ENCODE measurements at places on chromosomes 7 and 10.

GRCh38 chr10:7988989-7989388 is 65.5 kb upstream of the GATA3 start:
- DNase-seq = no peak

DNA sequence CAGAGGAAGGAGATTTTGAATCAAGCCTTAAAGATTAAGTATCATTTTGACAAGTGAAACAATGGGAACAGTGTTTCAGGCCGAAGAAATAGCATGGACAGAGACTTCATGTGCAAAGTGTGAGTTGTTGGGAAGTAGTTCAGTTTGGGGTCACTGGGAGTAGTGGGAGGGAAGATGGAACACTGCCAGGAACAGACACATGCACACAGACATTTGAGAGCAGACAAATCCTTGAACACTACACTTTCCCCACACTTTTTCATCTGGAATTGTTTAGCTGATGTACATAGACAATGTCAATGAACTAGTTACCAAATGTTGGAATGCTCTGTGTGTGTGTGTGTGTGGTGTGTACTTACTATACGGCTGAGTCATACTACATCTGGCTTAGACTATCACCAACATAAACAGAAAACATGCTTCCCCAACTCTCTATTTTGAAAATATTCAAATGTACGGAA is 52.4 kb upstream of the LRRC17 start:
- no peak for DNase-seq

GRCh38 chr7:130529417-130529816 is 37.5 kb downstream of the MEST start:
- no peak for DNase-seq

DNA sequence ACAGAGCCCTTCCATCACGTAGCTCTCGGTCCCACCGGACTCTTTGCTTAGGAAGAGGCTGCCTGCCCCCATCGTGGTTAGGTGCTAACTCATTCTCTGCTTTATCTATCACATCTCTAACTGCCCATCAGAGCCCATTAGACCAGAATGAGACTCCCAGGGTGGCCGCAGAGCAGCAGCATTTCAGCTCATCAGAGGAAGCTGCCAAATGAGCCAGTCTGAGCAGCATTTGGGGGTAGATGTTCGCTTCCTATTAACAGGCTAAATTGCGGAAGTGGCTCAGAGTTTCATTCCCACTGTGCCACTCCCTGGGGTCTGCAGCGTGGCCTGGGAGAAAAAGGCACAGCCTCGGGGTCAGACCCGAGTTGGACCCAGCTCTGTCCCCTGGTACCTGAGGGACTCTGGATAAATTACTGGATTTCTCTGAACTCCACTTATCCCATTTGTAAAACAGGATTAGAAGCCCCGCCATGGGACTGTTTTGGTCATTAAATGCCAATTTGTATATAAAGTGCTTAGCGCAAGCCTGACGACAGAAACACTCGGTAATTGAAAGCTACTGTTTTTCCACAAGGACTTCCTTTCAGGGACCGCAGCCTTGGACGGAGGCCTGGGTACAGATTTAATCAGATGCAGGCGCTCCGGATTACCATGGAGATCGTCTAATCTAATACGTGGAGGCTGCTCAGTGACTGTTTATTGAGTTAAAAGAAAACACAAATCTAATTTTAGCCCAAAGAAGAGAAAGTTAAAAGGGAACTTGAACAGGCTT is 73.8 kb upstream of the PRLHR start:
- DNase-seq = no peak

GRCh38 chr7:94266238-94266644 is 128.5 kb upstream of the COL1A2 start:
- DNase-seq = no peak

DNA sequence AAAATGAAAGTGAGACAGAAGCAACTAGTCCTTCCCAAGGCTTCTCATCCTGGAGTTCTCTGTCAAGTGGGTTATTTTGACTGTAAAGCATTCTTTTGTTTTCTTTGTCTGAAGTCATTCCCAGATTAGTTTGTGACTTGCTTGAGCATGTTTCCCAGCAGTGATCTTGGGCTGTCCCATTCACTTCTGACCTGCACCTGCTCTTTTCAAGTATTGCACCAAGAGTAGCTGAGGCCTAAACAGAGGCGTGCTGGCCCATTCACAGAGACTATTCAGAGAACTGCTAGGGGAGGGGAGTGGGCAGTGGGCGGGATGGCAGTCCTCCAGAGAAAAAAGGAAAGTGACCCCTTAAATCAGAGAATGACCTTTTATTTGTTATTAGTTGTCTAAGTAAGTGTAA is 61.3 kb downstream of the CACNA2D1 start:
- no peak for DNase-seq

- no peak for DNase-seq
These were observed 194.9 kb downstream of the ETV1 start for GRCh38 chr7:13794581-13794980.

GRCh38 chr10:96648297-96648696 is 61.5 kb upstream of the TM9SF3 start:
- no peak for DNase-seq

DNA sequence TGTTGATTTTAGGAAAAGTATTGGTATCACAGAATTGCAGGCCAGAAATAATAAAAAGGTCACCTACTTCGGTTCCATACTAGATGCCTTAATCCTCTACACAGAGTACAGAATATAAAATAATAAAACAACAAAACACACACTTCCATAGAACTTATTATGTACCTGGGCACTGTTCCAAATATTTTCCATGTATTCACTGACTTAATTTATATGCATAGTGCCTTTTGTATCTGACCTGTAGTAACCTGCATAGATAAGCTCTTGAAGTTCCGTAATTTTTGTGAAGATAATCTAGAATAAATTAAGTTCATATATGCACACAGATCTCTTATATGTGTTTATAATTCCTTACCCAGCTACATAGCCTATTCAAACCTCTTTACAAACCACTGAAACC is 78.3 kb downstream of the RAPGEF5 start:
- no peak for DNase-seq

- DNase-seq = no peak
These were observed 133.1 kb downstream of the ADARB2 start for GRCh38 chr10:1604246-1604645.

- DNase-seq = no peak
These were observed 363.2 kb downstream of the REEP3 start for GRCh38 chr10:63884426-63884825.

DNA sequence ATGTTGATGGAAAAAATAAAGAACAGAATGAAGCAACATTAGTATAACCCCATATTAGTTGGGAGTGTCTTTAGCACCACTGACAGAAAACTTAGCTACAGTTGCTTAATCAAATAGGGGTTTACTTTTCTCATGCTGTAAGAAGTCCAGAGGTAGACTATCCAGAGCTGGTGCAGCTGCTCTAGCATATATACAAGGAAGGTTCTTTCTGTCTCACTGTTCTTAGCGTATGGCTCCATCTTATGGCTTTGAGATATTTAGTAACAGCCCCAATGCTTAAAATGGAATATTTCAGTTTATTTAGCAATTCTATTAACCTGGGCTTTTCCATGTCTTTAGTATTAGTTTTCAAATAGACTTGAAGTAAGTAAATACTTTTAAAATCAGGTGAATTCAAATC is 15.2 kb upstream of the WNT2 start:
- no peak for DNase-seq

DNA sequence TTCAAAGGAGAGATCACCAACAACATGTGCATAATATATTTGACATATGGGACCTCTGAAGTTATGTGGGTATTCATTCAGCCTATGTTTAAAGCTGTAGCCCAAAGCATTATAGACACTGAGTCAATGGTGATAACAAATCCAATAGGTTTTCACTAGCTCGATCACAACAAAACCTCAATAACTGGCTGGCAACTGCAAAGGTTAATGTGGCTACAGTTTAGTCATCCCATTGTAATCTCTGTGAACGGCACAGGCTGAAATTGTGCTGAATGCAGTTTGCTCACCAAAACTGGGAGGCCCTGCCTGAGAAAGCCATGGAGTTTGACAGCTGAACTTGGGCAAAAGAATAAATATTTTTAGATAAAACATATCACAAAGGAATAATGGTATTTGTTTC is 152.4 kb upstream of the ADO start:
- no peak for DNase-seq

- DNase-seq = no peak
These were observed 57.7 kb downstream of the SLIT1 start for GRCh38 chr10:97128039-97128492.

DNA sequence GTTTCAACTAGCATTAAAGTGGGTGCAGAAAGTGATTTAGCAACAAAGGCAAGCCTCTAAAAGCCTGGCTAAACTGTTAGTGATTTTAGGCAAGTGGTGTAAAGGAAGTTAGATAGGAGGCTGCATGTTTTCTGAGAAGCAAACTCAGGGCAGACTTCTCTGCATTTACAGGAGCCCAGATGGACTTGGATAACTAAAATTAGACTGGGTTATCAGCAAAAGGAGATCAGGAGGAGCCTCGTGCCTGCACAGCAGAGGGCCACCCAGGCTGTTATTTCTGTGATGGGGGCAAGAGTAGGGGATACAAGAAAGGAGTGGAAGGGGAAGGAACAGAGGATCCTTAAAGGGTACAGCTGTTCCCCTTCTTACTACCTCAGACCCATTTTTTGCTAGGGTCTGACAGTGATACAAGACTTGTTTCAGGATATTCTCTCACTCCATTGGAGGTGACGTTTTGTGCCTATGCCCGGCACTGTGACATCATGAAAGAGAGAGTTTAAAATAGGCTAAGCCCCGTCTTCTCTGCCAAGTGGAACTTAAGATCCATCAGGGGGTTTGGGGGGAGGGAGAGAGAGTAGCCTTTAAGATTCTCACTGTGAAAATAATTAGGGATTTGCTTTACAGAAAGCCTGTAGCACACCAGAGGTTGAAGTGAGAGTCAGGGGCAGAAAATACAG is 49.6 kb upstream of the PDCD4 start:
- no peak for DNase-seq

- DNase-seq = no peak
These were observed 5.4 kb downstream of the HSPA14 start for GRCh38 chr10:14843327-14843988.

- DNase-seq = no peak
These were observed 22.9 kb upstream of the GPR22 start for GRCh38 chr7:107446988-107447387.

- no peak for DNase-seq
These were observed 2.3 kb downstream of the ARHGAP22 start for GRCh38 chr10:48602401-48603135.

DNA sequence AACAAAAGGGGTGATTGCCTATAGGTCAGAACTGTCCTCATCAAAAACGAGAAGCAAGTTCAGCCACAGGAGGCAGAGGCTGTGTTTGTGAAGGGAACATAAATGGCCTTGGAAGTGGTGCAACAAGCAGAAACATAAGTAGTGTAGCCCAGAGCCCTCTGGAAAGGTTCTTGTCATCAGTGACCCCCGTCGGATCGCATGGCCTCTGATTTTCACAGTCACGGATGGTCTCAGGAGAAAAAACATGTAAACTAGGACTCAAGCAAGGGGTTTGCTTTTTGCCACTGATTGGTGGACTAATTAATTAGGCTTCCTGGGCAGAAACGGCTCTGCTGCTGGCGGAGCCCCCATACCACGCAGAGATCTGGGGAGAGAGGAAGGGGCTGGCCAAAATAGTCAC is 496.5 kb upstream of the MKI67 start:
- DNase-seq = no peak

DNA sequence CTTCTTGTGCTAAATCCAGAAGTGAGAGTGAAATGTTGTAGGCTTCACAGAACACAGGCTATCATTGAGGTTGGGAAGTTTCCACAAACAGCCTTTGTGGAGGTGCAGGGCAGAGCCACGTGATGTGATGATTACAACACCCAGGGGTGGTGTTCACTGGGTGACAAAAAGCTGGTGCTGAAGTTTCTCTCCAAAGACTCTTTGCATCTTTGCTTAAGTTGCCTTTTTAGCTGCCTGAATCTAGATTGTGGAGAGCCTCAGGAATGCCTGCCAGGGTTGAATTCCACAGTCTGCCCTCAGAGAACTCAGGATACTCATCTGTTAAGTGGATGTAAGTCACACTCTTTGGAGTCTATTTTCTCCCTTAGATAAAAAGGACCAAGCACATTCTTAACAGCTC is 56.3 kb downstream of the PLXNA4 start:
- no peak for DNase-seq

GRCh38 chr7:150376560-150376959 is 2.6 kb upstream of the ZNF775 start:
- DNase-seq = no peak

DNA sequence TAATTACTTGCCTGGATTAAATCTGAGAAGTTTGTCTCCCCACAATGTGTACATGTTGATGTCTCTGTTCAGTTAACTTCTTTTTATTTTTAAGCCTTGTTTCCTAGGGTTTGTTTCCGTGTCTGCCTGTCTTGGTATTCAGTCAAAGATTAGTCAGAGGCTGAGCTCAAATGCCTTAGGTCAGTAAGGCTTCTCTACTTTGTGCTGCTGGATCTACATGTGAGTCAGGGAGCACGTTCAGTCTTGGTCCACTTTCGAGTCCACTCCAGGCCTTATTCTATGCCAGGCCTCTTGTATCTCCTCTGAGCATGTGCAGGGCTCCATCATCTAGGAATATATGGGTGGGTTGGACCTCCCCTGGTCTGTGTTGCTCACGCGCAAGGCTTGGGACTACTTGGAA is 93.3 kb upstream of the FZD8 start:
- DNase-seq = no peak

DNA sequence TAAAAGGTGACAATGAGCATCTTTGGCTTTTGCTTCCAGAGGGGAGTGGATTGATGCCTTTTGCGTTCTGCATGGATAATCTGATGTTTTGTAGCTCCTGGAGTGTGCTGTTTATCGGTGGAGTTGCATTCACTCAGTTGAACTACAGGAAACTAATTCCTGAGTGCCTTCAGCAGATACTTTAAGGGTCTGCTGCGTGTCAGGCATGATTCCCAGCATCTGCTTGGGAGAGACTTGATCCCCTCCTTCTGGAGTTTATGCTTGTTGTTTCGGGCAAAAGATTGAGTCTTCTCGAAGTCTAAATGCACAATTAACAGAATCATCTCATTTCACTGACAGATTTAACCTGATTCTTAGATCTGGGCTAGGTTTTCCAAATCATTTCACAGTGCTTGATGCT is 46.2 kb downstream of the CELF2 start:
- no peak for DNase-seq

- DNase-seq = no peak
These were observed 22.2 kb downstream of the TMEM273 start for GRCh38 chr10:49165821-49166483.

- no peak for DNase-seq
These were observed 171.1 kb downstream of the HIBADH start for GRCh38 chr7:27491534-27491933.

GRCh38 chr7:96188174-96188581 is 133.7 kb downstream of the SLC25A13 start:
- DNase-seq = no peak

DNA sequence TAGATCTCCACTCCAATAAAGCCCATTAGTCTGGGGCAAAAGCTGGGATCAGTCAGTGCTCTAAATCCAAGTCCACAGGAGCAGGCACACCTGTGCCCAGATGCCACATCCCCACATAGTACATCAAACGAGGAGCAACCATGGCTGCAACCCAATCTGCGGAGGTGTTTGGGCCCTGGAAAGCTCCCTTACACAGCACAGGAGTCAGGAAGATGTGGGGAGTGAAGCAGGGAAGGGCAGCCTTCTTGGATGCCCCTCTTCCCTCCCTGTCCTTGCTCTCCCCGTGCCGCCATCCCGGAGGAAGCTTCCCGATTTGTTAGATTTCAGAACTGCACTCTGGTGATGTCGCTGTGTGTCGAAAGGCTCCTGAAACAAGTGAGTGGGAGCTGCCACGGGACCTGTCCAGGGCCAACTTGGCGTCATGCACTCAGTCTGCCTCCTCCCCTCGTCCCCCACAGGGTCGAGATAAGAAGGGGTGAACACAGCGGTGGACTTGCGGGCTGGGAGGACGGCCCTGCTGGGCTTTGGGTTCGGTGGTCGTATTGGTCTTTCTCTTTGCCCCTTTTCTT is 230.6 kb upstream of the GRB10 start:
- DNase-seq = no peak
